ENCODE measurements at places on chromosomes 1 and 21.
A peak's percentile ranks its signal among the peaks of the same experiment; 100 is the strongest.

DNA sequence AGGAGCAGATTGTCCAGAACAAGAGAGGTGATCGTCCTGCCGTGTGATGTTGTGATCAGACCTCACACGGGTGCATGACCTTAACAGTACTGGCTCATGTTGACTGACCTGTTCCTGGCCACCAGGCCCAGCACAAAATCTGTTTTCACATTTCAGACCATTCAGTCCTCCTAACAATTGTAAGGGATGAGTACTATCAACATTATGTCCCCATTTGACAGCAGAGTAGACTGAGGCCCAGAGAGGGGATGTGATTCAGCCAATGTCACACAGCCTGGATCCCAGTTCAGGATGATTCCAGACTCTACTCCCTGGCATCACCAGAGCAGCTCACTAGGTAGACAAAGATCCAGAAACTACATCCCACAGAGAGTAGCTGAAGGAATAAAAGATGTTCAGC lies 7.4 kb upstream of the TAS1R2 start:
- no peak for DNase-seq

- DNase-seq = no peak
These were observed 18.9 kb downstream of the KPNA6 start for GRCh38 chr1:32126770-32127169.

- no peak for DNase-seq
These were observed 18.8 kb downstream of the NRDC start for GRCh38 chr1:51859735-51860134.

GRCh38 chr1:155044365-155044764 lies 6.8 kb upstream of the ADAM15 start:
- DNase-seq = no peak

DNA sequence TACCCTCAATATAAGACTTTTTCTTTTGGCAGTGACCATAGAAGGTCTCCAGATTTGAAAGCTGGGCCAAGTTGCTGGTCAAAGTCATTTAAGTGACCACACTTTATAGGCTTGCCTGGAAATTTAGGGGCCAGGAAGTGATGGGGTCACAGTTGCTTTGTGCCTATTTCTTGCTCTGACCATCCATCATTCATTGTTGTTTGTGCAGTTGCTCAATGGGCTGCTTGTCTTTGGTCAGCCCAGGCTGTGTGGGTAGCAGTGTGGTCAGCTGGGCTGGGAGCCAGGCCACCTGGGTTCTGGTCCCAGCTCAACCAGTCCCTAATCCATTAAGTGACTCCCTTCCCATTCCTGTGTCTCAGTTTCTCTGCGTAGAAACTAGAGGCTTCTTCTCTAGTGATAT lies 2.1 kb upstream of the OTUD7B start:
- no peak for DNase-seq

- no peak for DNase-seq
These were observed 97.1 kb downstream of the AK5 start for GRCh38 chr1:77378723-77379535.

DNA sequence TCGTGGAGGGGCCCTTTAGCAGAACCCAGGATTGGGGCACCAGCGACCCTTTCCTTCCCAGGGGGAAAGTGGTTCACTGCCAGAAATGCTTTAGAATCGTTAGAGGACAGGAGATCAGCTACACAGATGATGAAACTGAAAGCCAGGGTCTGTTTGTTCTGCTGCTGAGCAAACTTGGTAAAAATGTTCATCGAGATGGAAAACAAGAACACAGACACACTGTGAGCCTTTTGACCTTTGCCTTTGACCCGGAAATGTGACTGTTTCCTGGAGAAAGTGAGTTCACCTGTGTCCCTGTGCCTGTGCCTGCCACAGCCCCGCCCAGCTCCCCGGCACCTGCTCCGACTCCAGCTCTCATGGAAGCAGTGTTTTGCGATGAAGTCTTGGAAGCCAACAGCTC lies 234.3 kb downstream of the CAMTA1 start:
- no peak for DNase-seq

DNA sequence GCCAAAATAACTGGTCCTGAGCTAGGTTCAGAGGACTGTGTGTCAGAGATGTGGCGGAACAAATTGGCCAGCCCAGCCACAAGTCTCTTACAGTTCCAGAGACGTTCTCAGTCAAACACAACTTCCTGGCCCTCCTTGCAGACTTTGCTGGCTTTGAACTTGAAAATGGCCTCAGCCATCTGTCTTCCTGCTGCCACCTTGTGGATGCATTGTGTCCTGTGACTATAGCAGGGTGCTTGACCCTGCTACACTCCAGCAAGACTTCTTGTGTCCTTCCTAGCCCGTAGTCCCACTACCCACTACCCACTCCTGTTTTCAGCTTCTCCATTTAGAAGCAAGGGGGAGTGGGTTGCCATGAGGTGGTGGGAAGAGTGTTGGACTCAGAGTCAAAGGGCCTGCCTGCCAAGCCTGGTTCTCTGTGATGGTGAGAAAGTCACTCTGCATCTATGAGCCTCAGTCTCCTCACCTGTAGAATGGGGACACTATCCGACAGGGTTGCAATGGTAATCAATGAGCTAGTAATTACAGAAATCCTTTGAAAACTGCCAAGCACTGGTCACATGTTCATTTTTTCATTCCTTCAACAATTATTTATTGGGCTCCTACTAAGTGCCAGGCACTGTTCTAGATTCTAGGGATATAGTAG lies 109.9 kb downstream of the IGSF21 start:
- DNase-seq = no peak

GRCh38 chr1:160451119-160451858 lies 50.9 kb downstream of the VANGL2 start:
- DNase-seq = no peak

GRCh38 chr1:54254055-54254454 lies 54.1 kb downstream of the MRPL37 start:
- DNase-seq = no peak

DNA sequence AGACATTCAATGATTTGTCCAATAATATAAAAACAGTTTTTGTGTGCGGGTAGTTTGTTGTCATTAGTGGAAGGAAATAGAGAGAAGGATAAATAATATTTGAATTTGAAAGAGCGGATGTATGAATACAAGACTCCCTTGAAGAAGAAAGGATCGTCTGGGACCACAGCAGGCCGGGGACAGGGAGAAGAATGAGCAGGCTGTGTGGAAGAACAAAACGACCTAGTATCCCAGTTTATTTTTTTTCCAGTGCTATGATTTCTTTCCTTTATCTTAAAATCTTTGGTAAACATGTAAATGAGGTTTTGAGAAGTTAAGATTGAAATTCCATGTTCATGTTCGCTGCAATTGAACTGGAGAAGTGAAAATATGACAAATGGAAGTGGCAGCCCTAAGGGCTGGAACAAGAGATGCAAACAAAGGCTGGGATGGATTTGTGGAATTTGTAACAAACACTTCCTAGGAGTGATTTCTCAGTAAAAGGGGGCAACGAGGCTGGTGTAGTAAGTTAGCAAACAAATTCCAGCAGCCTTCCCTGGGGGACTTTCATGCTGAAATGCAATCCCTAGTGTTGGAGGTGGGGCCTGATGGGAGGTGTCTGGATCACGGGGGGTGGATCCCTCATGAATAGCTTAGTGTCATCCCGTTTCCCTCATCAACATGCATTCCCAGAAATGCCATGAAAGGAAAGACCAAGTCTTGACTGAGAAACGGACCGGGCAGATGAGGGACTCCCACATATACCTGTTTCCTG lies 10.2 kb upstream of the IFI16 start:
- DNase-seq = no peak

GRCh38 chr1:44637702-44638411 lies 36.4 kb downstream of the TMEM53 start:
- no peak for DNase-seq

DNA sequence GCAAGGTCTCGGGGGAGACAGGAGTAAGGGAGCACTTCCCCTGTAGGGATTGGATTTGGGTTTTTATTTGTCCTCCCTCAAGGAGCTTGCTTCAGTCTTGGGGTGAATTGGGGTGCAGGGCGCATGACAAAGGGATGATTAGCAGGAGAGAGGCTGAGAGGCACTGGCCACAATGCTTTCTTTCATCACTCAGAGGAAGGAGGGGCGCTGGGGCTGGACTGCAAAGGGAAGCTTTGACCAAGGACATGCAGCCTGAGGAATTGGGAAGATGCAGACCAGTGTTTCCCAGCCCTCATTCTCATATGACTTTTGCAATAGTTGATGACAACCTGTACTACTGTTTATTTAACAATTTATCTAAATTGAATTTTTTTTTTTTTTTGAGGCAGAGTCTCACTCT lies 34.1 kb upstream of the PDPN start:
- DNase-seq = no peak

DNA sequence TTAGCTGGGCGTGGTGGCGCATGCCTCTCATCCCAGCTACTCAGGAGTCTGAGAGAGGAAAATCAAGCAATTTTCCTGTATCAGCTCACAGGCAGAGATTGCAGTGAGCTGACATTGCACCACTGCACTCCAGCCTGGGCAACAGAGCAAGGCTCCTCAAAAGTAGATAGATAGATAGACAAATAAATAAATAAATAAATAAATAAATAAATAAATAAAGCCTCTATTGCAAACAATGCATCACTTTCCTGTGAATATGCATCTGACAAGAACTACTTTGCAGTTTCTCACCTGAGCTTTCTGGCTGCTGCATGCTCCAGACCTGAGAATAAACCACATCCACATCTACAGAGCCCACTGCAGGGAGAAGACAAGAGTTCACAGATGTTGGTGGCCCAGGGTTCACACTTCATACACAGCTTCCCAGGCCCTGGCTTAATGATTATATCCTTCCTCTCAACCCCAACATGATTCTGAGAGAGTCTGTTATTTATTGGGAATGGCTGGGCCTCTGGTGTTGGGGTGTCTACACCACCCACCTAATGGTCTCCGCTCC lies 28.6 kb downstream of the FCRL2 start:
- DNase-seq = no peak

- DNase-seq = no peak
These were observed 78.4 kb upstream of the RGS21 start for GRCh38 chr1:192238421-192238820.

- no peak for DNase-seq
These were observed 19.4 kb downstream of the PTPRF start for GRCh38 chr1:43549921-43550597.

DNA sequence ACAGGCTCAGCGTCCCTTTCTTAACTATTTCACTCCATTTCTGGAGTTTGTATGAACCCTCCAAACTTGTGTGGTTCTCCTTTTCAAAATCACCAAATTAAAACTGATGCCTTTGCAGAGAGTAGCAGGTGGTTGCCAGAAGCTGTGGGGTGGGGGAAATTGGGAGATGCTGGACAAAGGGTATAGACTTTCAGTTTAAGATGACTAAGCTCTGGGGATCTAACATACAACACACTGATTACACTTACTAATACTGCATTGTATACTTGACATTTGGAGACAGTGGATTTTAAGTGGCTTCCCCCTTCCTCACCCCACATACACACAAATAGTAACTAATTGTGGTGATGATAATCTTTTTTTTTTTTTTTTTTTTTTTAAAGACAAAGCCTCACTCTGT lies 11.1 kb upstream of the SCYL3 start:
- no peak for DNase-seq

- DNase-seq = no peak
These were observed 27.3 kb downstream of the ZNF691 start for GRCh38 chr1:42873670-42874069.

DNA sequence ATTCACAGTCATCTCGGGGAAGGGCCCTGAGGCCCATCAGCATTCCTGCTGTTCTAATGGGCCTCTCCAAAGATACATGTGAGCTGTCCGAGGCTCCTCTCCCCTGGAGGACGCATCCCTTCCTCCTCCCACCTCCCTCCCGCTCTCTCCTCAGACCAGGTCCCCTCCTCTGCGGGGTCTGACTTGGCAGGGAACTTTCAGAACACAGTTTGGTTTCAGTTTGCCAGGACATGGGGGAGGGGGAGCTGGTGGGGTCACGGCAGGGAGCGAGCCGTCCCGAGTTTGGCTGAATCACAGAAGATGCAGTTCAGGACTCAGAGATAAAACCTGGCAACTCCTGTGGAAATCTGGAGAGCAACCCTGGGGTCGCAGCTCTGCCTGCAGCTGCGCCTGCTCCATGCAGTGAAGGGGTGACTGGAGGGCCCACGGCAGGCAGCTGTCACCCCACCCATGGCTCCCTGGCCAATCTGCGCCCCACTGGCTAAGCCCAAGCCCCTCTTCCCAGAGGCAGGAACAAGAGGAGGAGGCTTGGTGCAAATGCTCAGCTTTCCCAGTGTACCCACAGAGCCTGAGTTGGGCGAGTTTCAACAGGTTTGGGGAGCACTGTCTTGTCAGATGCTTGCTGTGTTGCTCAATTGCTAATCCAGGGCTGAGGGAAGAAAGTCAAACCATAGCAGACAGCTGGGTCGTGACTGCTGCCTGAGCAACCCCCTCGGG lies 5.7 kb downstream of the WNT4 start:
- no peak for DNase-seq

DNA sequence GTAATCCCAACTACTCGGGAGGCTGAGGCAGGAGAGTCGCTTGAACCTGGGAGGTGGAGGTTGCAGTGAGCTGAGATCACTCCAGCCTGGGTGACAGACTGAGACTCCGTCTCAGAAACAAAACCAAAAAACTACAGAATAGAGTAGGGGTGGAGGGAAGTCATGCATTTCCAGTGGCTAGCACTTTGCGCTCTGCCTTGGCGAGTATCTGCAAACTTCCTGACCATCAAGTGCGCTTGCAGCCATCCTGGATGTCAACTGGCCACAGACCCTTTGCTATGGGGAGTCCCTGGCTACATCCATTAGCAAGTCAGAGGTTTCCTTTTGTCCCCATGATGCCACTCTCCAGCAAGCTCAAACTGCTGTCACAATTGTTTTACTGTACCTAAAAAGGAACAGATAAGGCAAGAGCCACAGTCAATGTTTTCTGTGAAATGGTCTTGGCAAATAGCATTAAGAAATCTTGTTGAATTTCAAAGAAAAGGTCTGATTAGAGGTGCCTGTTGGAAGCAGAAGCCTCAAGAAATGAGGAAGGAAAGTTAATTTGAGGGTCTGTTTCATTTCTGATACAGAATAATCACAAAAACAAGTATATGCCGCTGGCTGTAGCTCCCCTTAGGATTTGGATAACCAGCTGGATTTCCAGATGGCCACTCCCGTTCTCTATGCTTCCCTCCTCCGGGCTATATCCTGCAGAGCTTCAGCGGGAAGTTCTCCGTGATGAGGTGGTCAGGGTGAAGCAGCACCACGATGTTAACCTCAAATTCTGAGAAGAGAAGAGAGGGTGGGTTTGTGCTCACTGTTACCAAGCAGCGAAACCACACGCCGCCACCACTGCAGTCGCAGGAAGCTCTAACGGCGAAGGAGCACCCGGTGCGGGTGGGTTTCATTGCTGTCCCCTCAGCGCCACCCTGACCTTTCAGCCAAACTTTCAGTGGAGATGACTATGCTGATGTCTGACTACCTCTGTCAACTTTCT lies 42.0 kb downstream of the VPS26C start:
- DNase-seq = peak; percentile 69

- DNase-seq = no peak
These were observed 844.3 kb downstream of the KCNT2 start for GRCh38 chr1:195763907-195764374.

GRCh38 chr1:15371610-15372545 lies 37.8 kb upstream of the EFHD2 start:
- no peak for DNase-seq

- peak; percentile 60 for DNase-seq
These were observed 3.2 kb upstream of the SAMD13 start for GRCh38 chr1:84298328-84298683.

- DNase-seq = no peak
These were observed 1.6 kb upstream of the REN start for GRCh38 chr1:204167730-204168129.

Data from activated CD8-positive, alpha-beta memory T cell treated with anti-CD3 and anti-CD28 coated beads, Interleukin-2, amount 50 U/mL, for 4 hours (primary cell).